Memory B cell (primary cell): ENCODE measurements at places on chromosomes 2 and 18.
A peak's percentile ranks its signal among the peaks of the same experiment; 100 is the strongest.

GRCh38 chr2:190478572-190479195, 55.8 kb downstream of the NEMP2 start:
- DNase-seq, result no peak

GRCh38 chr2:27307545-27308358, 493 bp downstream of the UCN start:
- DNase-seq, result no peak

DNA sequence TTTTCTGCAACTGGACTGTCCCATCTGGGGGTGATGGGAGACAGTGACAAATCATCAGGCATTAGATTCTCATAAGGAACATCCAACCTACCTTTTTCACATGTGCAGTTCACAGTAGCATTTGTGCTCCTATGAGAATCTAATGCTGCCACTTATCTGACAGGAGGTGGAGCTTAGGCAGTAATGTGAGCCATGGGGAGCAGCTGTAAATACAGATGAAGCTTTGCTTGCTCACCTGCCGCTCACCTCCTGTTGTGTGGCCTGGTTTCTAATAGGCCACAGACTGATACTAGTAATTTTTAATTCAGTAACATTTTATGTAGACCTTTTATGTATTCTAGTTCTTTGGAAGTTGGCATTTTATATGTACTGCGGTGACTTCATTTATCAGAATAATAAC, 180.1 kb upstream of the SPOPL start:
- no peak for DNase-seq

GRCh38 chr2:106581328-106581727, 94.2 kb downstream of the CD8B2 start:
- DNase-seq, result no peak

GRCh38 chr2:56015711-56016115, 92.1 kb upstream of the EFEMP1 start:
- DNase-seq, result no peak

- DNase-seq, result no peak
These were observed 338.3 kb upstream of the ZEB2 start for GRCh38 chr2:144858211-144858610.

- no peak for DNase-seq
These were observed 169.6 kb downstream of the KCNS3 start for GRCh38 chr2:18047896-18048657.

GRCh38 chr2:16773080-16773713, 107.6 kb upstream of the CYRIA start:
- DNase-seq, result peak; percentile 49

DNA sequence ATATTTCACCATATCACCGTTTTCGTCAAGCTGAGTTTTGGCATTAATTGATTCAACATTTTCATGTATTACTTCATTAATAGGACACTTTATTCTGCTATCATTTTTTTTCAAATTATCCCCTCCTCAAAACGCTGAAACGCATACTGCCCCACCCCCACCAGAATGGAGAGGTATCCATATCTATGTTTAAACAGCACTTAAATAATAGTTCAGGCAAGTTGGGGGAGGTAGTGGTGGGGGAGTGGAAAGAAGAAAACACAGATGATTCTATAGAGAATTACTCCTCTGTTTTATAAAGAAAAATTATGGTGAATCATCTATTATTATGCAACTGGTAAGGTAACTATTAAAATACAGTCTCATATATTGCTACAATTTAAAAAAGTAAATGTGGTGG, 314.4 kb upstream of the ZEB2 start:
- no peak for DNase-seq

DNA sequence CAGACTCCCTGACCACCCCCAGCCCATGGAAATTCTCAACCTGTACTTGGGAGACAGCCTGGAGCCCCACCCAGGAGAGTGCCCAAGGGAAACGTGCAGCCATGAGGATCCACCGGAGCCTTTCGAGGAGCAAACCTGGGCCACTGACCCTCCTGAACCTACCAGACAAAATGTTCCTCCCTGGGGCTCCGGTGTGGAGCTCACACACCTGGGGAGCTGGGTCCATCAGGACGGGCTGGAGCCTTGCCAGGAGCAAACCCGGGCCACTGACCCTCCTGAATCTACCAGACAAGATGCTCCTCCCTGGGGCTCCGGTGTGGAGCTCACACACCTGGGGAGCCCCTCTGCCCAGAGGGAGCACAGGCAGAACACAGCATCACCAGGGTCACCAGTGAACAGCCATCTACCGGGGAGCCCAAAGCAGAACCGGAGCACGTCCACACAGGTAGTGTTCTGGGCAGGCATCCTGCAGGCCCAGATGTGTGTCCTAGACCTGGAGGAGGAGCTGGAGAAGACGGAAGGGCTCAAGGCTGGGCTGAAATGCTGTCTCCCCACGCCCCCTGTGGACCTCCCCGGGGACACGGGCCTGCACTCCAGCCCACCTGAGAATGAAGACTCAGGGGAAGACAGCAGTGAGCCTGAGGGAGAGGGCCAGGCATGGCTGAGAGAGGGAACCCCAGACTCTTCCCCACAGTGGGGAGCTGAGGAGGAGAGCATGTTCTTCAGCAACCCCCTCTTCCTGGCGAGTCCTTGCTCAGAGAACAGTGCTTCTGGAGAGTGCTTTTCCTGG, 8.9 kb downstream of the PSD4 start:
- DNase-seq, result no peak

- no peak for DNase-seq
These were observed 280.4 kb downstream of the TDRD15 start for GRCh38 chr2:21404137-21404536.

DNA sequence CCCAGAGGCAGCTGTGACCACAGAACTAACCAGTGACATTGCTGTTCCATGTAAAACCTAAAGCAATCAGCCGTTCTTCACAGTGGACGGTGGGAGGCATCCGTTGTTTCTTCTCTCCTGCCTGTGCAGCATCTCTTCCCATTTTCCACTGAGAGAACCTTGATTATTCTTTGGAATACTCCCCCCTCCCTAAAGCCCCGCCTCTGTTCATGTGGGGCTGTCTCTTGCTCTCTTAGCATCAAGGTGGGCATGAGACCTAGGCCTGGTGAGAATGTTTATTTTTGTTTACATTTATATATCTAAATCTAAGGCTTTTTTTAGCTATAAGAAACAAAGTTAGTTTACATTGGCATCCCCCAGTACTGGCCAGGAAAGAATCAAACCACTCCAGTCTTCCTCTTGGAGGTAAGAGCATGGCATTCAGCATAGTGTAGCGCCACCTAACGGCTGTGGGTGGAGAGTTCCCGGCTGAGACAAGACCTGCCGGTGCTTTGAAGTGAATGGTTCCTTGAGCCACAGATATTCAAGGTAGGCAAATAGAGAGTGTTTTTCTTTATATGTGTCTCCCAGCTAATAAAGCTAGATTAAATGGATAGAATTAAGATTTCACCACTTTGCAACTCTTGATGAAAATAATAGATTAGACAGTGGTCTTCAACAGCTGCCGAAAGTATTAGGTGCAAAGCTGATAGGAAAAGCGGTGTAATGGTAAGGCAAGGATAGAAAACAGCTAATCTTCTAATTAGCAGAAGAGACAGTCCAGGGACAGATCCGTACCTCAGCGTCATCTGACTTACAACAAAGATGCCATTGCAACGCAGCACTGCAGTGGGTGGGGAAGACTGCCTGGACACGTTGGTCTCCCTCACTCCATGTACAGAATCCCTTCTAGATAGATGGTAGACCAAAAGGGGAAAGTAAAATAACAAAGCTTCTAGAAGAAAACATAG, 219.6 kb upstream of the RAB12 start:
- no peak for DNase-seq
